ENCODE measurements at places on chromosomes 3 and 15.

DNA sequence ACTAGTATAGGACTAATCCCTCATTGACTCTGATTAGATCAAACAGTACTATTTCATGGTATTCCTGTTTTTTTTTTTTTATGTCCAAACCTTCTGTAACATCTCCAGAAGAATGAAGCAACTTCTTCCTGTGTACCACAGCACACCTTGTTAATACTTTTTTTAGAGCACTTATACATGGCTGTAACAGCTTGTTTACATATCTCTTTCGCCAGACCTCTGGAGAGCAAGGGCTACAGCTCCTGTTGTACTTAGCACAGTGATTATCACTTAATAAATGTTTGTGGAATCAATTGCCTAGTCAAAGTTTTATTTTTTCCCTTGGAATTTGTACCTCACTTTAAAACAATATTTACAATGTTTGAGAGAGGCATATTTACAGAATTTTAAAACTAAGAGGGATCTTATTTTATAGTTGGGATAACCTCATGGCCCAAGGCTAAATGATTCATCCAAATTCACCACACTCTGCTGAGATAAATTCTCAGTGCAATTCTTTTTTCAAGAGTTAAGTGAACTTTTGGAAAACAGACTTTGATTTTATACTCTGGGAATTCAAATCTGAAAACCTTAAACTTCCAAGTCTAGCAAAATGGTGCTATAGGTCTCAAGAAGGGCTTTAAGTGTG, 9.2 kb upstream of the GATM start:
- DNase-seq = no peak

GRCh38 chr15:91077029-91077428, 23.0 kb upstream of the SV2B start:
- DNase-seq = no peak

- DNase-seq = no peak
Measured at GRCh38 chr3:34178415-34178814, 380.0 kb downstream of the PDCD6IP start.

- DNase-seq = no peak
Measured at GRCh38 chr3:30081904-30082303, 524.5 kb upstream of the TGFBR2 start.

- DNase-seq = peak; percentile 17
Measured at GRCh38 chr15:50051811-50052419, 67.1 kb downstream of the ATP8B4 start.

- DNase-seq = no peak
Measured at GRCh38 chr15:78069052-78069414, 8.5 kb downstream of the TBC1D2B start.

DNA sequence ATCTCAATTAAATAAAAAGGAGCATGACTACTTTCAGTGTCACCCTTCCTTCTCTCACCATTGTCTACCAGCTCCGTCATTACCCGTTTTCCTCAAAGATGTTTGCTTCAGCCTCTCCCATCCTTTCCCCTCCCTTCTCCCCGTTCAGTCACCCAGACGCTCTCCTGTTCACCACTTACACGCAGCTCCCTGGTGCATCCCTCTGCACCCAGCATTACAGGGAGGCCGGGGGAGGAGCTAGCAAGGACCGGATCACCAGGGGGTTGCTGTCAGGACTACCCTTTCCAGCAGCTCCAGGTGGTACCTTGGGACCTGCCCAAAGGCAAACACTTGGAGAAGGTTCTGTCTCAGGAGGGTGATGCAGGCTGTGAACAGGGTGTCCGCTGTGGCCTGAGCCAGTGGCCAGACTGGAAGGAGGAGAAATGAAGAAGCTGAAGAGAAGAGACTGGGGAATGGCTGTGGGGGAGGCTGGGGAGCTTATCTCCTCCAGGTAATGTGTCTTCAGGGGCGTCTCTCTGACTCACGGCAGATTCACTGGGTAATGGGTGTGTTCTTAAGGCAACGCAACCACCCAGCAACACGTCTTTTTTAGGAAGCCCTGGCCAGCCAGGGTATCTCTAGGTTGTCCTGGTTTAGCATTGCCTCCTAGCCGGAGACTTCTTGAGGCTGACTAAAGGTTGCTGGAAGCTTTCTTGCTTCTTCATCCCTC, 21.8 kb upstream of the BDH1 start:
- no peak for DNase-seq

DNA sequence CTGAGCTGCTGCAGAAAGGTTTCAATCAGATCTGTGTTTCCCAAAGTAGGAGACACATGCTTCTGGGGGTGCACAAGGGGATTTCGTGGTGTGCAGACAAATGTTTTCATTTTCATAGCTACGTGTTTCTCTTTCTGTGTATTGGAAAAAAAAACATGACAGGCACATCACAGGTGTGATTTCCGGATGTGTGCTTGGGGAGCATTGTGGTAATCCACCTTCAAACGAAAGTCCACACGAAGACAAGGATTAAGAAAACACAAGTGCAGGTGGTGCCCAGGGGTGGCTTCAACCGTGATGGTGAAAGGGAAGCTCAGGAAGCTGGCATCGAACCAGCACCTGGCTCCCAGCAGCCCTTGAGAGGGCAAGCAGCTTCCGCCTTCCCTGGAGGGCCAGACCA, 164.6 kb upstream of the LINGO1 start:
- no peak for DNase-seq

DNA sequence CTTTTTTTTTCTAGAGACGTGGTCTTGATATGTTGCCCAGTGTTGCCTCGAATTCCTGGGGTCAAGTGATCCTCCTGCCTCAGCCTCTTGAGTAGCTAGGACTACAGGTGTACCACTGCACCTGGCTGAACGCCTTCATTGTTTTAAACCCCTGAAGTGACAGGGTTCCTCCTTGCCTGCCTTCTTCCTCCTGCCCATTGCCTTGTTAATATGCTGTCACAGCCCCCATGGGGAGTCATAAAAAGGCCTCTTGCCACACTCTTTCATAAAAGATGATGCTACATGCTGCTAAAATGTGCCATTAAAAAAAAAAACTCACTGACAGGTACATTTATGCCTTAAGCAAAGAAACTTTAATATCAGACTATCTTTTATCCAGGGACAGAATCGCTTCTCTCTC, 116.8 kb upstream of the SKOR1 start:
- no peak for DNase-seq

GRCh38 chr15:66196602-66197001, 56.9 kb downstream of the MEGF11 start:
- DNase-seq = no peak

- DNase-seq = no peak
Measured at GRCh38 chr3:65445573-65446169, 593.0 kb downstream of the MAGI1 start.

GRCh38 chr3:32602206-32602605, 31.5 kb upstream of the DYNC1LI1 start:
- no peak for DNase-seq

GRCh38 chr3:43346978-43347749, 60.8 kb downstream of the SNRK start:
- no peak for DNase-seq

DNA sequence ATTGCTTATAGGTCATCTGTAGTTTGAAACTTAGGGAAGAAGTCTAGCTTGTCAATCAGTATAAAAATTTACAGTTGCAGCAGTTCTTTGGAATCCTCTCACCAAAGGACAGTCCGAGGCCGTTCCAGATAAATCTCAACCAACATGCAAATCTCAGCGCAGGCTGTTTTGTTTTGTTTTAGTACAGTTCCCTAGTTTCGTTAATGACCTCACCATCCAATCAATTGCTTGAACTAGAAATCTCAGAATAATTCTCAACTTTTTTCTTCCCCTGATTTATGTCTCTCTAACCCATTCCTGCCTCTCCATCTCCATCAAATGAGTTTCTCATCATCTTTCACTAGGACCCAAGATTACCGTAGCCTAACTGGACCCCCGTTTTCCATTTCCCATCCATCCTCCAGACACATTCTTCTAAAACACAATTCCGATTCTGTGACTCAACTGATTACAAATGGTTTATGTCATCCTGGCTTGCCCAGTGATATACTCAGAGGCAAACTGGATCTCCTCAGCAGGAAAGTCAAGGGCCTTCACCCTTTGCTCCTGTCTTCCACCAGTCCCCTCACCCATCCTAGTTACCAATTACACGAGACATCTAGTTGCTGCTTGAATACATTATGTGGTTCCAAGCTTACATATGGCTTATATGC, 1.3 kb downstream of the SMCO1 start:
- no peak for DNase-seq

DNA sequence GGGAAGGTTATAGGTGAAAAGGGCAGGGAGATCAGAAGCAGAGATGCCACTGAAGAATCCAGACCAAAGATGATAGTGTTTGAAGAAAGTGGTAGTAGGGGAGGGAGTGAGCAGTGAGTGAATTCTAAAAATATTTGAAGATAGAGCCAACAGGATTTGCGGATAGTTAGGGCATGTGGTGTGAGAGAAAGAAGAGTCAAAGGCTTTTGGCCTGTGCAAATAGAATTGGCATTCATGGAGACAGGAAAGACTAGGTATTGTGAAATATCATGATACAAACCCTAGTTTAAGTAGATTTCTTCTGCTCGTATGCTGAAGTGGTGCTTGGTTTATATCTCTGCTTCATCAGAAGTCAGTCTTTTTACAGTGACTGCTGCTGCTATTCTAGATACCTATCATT, 224.2 kb upstream of the CFAP20DC start:
- no peak for DNase-seq

DNA sequence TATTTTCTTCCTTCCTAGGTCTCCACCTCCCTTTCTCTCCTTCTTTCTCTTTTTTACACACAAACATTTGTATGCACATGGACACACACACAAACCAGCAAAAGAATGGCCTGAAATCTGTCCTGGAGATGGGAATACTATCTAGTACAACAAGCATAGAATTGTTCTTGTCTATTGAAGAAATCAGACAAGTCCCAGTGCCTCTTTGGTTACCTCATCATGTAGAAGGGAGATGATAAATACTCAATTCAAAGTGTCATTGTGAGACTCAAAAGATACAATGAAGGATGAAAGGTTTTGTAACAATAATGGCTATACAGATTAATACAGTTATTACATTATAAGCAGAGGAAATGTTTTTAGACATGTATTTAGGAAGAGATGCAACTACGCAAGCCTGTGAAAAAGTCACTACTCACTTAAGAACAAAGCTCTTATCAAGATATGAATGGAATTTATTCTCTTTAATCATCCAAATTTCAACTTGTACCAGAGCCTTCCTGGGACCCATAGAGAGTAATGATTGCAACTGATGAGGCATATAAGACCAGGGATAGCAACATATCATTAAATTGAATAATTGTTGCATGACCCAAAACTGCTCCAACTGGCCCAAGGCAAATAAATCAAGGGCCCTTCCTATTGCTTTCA, 43.2 kb downstream of the P3H2 start:
- no peak for DNase-seq

DNA sequence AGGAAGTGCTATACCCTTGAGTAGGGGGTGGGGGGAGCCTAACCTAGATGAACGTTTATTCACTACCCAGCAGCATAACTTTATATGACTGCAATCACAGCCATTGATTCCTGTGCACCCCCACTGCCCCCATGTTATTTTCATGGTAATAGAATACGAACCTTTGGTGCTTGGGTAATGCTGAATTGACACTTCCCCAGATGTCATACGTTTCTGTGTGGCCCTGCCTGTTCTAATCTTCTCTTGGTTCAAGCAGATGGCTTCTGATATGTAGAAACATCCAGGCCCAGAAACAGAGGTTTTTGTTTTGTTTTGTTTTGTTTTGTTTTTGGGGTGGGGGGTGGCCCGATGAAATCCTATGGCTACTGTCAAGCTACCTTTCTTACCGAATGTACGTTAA, 237.9 kb upstream of the TOPAZ1 start:
- DNase-seq = no peak

- no peak for DNase-seq
Measured at GRCh38 chr3:3771567-3771966, 27.7 kb upstream of the LRRN1 start.

DNA sequence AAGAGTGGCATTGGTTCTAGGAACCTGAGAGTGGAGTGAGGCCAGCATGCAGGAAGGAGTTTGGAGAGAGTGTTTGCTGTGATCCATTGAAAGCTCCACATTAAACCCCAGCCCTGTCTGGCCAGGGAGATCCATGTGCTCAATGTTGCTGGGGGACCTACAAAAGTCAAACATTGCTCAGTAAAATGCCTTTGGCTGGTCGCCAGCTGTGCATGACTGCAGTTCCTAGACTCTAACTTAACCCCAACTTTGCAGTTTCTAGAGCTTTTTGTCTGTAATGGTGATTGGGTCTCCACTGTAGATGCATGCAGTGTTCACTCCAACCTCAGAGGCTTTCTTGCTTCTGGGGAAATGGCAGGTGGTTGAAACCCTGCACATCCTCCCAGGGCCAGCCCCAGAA, 99.7 kb upstream of the ABHD17C start:
- DNase-seq = no peak

- DNase-seq = no peak
Measured at GRCh38 chr3:183815951-183816475, 9.4 kb downstream of the MAP6D1 start.

DNA sequence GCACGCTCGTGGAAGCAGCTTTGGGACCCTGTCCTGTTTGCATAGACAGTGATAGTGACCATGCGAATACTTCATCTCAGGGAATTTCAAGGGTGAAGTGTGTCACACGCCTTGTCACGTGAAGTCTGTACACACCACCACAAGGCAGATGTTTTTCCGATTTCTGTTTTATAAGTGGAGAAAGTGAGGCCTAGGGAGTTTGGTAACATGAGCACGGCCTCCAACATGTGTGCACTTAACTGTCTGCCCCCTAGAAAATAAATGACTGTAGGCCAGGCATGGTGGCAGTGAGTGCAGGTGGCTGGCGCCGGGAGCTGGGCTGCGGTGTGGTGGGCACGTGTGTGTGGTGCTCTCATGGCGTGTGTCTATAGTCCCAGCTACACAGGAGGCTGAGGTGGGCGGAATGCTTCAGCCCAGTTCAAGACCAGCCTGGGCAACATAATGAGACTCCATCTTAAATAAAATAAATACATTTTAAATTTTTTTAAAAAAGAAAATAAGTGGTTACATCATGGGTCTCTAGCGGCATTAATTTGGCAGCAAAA, 42.0 kb downstream of the WHAMM start:
- no peak for DNase-seq

DNA sequence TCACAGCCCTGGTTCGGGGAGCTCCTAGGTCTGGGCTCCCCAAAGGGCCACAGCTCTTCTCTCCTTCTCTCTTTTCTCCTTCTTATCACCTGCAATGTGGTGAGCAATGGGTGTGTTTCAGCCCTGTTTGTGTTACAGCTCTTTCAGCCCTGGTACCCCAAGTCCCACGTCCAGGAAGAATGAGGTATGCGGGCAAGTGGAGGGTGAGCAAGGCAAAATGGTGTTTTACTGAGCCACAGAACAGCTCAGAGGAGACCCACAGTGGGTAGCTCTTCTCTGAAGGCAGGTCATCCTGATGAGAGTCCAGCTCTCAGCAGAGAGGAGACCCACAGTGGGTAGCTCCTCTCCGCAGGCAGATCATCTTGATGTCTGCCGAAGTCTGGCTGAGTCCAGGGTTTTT, 86.8 kb downstream of the BFSP2 start:
- DNase-seq = no peak

- DNase-seq = no peak
Measured at GRCh38 chr3:182533394-182533793, 259.9 kb upstream of the ATP11B start.

DNA sequence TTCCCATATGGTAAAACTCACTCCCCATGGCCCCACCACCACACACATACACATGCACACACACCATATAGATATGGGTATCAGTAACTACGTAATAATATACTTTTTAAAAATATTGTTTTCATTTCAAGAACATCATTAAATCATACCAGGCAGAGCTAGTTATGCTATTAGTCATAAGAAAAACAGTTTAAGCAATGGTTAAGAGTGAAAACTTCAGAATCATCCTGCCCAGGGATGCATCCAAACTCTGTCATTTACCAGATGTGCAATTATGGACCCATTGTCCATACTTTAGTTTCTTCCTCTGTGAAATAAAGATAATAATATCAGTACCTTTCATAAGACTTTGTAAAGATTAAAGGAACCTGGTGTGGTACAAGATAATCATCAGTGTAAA, 608.3 kb downstream of the RBMS3 start:
- DNase-seq = no peak
